ENCODE measurements at places on chromosomes 1 and 21. TPM values are rescaled to one million over a fixed set of nuclear protein-coding genes. Genes with fewer than 3 reads are reported as not detected.

The DDAH1 gene
- total RNA-seq = 0.09 TPM

GRCh38 chr1:178020968-178021640 is 51.2 kb upstream of the SEC16B start:
- no peak for DNase-seq

- no peak for DNase-seq
These were observed 12.3 kb downstream of the ADGRB2 start for GRCh38 chr1:31751822-31752241.

DNA sequence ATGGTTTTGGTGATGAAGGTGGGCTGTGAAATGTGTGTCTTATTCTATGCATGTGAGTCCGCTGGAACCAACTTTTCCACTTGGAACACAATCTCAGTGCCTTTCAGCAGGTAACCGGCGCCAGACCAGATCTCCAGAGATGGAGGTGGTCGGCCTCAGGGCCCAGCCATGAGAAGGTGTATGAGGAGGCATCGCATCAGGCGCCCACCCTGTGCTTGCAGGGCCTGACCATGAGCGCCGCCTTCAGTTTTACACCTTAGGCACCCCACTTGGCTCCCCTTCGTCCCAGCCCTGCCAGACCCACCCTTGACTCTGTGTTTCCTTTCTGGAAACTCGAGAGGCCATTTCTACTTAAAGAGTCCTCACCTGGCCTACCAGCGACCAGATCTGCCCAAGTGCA is 48.6 kb upstream of the ATF3 start:
- DNase-seq = no peak

DNA sequence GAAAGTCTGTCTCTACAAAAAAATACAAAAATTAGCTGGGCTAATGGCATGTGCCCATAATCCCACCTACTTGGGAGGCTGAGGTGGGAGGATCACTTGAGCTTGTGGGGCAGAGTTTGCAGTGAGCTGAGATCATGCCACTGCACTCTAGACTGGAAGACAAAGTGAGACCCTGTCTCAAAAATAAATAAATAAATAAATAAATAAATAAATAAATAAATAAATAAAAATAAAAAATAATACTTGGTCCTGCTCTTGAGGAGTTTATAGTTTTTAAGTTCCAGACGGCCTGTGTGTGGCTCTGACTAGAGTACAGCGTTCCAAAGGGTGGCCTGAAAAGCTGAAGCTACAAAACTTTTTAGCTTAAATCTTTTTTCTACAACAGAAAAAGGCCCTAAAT is 35.1 kb downstream of the PCSK9 start:
- DNase-seq = no peak

DNA sequence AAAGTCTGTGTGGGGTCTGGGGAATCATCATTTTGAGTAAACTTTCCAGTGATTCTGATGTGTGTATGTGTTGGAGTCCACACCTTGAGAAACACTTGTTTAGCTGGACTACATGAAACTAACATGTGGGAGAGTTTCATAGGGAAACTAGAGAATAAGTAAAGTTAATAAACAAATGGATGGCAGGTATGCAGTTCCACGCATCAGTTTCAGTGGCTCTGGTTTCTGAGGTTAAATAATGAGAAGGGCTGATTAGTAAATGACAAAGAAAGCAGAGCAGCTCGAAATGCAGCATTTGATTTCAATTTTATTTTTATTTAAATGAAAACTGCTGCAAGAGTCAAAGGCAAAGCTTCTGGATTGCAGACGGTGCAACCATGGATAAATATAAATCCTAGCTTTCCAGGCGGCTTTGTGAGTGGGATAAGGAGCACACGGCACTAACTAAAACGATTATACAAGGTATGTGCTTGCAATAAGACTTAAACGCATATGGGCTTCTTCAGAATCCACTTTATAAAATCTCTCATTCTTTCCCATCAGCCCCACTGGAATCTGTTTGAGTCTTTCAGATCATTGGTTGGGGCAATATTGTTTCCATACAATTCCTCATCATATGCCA is 310.7 kb downstream of the PLPP3 start:
- DNase-seq = no peak

DNA sequence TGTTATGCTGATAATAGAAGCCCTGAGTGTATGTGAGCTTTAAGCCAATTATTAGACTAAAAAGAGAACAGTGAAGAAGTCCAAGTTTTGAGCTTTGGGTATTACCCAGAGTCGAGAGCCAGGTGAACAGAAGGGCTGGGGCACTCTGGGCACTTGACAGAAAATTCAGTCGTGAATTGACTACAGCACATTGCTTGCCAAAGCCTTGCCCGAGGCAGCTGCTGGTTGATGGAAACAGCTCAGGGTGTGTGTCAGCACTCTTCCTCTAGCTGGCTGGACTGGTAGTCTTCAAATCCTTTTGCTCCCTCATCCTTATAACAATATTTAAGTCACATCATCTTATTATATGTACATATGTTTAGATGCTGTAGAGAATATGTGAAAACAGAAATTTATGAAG is 21.3 kb downstream of the PDE4B start:
- DNase-seq = peak; percentile 11

- DNase-seq = no peak
These were observed 43.4 kb upstream of the C1orf53 start for GRCh38 chr1:197859024-197859423.

DNA sequence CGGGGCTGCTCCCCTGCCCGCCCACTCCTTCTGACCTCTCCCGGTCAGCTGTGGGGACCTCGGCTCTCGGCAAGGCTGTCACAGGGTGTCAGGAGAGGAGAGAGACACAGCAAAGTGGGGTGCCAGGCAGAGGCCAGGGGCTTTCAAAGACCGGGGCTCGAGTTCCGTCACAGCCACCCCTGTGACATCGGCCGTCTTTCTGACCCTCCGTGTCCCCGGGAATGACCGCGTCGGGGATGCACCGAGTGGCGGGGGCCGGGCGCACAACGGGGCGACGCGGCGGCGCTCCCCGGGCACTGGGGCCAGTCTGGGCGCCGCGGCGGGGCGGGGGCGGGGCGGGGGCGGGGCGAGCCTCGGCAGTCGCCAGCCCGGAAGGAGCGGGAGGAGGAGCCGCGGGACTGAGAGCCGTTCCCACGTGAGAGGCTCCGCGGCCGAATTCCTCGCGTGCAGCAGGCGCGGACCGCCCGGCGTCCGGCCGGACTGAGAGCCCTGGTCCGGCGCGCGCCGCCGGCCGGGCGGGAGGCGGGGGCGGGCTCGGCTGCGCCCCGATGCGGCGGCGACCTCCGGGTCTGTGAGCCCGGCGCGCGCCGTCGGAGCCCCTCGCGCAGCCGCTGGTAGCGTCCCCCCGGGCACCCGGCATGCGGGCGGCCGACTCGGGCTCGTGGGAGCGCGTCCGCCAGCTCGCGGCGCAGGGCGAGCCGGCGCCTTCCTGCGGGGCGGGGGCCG is 229.7 kb upstream of the TMEM51 start:
- peak; percentile 27 for DNase-seq

All from activated CD8-positive, alpha-beta T cell treated with anti-CD3 and anti-CD28 coated beads for 36 hours (primary cell).